ENCODE measurements at places on chromosomes 11 and 22.

- no peak for DNase-seq
These were observed 17.9 kb downstream of the SWAP70 start for GRCh38 chr11:9681583-9682372.

DNA sequence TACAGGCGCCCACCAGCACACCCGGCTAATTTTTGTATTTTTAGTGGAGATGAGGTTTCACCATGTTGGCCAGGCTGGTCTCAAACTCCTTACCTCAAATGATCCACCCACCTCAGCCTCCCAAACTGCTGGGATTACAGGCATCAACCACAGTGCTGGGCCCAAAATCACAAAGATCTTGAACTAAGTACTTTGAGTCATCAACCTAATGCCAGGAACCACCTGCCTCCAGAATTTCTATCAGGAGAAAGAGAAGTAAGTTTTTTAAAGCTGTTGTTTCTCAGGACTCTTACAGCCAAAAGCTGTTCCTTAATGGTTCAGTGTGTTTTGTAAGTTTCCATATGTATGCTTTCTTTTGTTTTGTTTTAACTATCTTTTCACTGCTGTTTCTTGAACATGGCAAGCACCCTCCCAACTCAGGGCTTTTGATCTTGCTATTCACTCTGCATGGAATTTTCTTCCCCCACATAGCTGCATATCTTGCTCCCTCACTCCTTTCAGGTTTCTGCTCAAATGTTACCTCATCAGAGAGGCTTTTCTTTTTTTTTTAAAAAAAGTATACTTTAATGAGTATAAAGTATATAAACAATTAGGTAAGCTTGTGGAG lies 6.0 kb upstream of the PAK1 start:
- DNase-seq = no peak

GRCh38 chr11:64007629-64008282 lies 21.5 kb downstream of the OTUB1 start:
- peak; percentile 64 for DNase-seq

DNA sequence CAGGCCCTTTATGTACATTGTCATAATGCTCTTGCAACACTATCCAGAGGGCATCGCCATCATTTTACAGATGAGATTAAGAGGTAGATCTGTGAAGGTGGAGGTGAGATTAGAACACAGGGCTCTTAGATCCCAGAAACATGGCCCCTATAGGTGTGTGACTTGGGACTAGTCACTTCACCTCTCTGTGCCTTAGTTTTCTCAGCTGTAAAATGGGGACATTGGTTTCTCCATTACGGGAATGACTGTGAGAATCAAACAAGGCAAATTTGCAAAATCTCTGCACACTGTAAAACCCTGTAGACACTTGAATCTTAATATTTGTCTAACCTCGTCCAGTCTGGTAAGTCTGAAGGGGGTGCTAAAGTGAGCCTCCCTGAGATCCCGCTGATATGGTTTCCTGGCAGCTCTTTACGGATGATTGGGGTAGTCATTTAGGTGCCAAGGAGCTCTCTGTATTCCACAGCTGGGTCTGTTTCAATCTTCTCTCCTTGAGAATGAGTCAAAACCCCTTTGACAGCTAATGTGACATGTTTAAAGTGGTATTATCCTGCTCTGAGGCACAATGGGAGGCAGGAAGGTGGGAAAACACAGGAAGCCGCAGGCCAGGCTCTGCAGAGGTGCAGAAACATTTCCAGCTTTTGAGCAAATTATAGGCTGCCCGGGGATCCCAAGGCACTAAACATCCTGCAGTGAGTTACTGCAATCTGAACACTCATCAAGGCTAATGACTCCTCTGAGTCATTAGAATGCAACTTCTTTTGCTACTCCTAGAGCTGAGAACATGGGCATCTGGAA lies 140.8 kb downstream of the CCDC81 start:
- peak; percentile 95 for DNase-seq

- DNase-seq = no peak
These were observed 3.0 kb upstream of the SWAP70 start for GRCh38 chr11:9660886-9661285.

- DNase-seq = no peak
These were observed 93.9 kb downstream of the PKNOX2 start for GRCh38 chr11:125258291-125259032.

- DNase-seq = no peak
These were observed 3.0 kb upstream of the SOX6 start for GRCh38 chr11:16359369-16359768.

DNA sequence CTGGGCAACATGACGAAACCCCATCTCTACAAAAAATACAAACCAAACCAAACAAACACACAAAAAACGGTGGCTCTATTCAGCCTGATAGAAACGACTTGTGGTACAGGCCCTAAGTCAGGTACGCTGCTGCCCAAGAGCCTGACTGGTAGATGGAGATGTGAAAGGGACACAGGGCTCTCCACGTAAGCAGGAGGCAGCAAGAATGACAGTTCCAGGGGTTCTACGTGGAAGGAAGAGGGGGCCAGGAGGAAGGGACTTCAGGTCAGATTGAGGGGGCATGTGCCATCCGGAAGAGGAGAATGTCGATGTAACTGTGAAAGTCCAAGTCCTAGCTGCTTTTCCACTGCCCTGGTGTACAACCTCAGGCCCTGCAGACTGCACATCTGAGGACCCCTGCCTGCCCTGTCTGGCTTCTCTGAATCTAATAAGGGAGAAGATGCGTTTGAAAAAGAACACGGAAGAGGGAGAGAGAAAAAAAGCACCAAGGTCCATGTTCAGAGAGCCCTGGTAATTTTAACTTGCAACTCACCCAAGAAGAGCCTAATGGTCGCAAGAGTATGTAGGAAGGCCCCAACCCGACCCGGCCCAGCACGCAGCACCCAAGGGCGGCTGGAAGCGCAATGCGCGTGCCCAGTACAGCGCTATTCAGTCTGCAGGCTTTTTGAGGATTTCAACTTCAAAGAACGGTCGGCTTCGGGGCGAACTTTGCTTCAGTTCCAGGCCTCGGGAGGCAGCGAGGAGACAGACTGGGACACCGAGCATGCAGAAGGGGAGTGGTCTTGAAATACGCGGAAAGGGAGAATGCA lies 909 bp upstream of the ZNRD2 start:
- DNase-seq = no peak

GRCh38 chr22:17990147-17990546 lies 34.2 kb downstream of the MICAL3 start:
- DNase-seq = no peak

DNA sequence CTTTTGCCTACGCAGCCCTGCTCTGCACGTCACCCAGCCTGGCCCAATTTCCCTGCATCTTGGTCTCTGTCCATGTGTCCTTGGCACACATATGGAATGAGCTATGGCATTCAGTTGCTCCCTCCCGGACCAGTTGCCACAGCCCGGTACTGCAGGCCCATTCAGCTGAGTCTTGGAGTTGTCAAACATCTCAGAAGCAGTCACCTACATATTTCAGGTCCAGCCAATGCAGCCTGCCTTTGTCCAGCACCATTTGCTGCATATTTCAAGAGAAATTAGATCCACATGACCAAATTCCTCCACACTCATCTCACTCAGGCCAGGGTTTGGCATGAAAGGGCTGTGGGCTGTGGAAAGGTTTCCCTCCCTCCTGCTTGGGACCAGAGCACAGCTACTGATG lies 76.8 kb downstream of the MN1 start:
- DNase-seq = no peak

- no peak for DNase-seq
These were observed 213.2 kb downstream of the TTC28 start for GRCh38 chr22:28466399-28466798.

DNA sequence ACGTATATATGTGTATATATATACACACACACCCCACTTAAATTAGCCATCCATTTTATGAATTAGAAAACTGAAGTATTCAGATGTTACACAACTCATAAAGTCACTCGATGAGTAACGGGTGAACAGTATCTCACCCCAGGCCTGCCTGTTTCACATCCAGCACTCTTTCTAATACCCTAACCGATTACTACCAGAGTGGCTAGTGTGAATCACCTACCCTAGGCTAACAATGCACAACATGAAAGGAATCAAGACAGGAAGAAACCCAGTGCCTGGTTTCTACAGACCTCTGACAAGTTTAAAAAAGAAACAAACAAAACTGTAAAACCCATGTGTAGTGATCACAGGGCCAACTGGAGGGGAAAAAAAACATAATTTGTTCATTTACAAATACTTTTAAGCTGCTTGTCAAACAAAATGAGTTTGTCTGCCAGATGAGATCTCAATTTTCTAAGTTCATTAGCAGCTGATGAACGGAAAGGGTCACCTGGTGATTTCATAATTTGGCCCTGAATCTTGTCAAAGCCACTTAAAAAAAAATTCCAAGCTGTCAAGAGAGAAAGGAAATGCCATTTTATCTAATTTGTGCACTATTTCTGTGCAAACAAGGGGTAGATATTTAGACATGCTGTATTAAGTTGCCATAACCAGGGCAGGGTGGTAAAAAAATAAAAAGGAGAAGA lies 134.8 kb downstream of the LARGE1 start:
- DNase-seq = peak; percentile 89

DNA sequence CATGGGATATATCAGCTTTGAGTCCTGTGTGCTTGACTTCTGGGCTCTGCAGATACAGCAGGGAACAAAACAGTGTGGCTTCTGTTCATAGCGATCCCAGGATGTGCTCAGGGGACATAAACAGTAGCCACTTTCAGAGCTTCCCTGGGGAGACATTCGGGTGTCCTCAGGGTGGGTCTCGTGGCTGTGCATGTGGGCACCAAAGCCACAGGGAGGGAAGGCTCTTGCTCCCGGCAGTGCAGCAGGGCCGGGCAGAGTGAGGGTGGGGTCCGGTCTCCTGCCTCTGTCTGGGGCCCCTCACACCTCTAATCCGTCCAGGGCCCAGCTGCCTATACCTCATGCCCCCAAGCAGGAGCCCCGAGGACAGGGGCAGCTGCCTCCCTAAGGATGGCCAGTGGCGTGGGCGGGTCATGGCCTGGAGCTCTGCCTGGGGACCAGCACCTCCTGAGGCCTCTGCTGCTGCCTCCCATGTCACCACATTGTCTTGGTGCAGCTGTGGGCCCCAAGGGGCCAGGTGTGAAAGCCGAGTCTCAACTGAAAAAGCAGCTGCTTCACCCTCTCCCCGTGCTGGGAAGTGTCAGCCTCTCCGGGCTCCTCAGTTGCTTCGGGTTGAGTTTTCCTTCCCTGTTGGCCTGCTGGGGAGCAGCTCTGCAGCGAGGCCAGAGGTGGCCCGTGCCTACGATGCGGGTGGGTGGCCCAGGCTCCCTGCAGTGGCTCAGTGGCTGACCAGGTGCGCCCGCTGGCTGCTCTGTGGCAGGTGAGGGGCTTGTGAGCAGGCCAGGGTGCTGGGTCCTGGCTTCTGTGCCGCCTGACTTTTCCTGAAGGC lies 3.8 kb downstream of the TPCN2 start:
- DNase-seq = no peak

Data from mesenchymal stem cell (in vitro differentiated cells and primary cell).